Right ventricle myocardium superior (tissue), 1 donor: ENCODE measurements at places on chromosomes 11 and 22.
A peak's percentile ranks its signal among the peaks of the same experiment; 100 is the strongest.

GRCh38 chr22:20180640-20181039 is 29.8 kb upstream of the CCDC188 start:
- DNase-seq, result no peak

DNA sequence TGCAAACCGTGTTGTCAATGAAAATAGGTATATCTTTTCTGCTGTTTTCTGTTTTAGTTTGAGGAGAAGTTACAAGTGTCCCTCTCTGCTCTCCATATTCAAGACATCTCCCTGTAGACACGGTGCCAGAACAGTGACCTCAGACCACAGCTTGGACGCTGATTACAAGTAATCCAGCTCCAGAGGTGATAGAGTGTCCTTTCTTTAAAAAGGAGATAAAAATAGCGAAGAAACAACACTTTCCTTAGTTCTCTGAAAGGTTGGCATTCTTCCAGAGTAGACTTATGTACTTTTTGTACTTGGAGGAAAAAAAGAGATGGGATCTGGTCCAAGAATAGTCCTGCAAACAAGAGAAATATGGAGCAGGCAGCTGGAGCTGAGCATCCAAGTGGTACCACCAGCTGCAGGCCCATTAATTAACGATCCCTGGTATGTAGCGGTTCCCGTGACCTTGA is 43.0 kb upstream of the WT1 start:
- DNase-seq, result no peak

DNA sequence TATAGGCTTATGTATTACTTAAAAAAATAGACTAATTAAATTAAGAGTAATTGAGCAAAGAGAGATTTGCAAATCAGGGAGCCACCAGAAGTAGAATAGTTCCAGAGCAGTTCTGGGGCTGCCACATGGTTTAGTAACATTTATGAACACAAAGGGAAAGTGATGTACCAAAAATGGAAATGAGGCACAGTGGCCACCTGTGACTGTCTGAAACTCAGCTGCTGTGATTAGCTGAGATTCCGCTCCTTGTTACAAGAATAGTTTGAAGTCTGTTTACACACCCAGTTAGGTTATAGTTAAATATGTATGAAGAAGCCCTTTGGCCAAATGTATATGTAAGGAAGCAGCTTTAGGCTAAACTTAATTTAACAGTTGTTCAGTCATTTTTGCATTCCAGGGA is 901.5 kb upstream of the CHORDC1 start:
- no peak for DNase-seq

GRCh38 chr11:44920451-44920850 is 30.2 kb downstream of the TP53I11 start:
- no peak for DNase-seq

DNA sequence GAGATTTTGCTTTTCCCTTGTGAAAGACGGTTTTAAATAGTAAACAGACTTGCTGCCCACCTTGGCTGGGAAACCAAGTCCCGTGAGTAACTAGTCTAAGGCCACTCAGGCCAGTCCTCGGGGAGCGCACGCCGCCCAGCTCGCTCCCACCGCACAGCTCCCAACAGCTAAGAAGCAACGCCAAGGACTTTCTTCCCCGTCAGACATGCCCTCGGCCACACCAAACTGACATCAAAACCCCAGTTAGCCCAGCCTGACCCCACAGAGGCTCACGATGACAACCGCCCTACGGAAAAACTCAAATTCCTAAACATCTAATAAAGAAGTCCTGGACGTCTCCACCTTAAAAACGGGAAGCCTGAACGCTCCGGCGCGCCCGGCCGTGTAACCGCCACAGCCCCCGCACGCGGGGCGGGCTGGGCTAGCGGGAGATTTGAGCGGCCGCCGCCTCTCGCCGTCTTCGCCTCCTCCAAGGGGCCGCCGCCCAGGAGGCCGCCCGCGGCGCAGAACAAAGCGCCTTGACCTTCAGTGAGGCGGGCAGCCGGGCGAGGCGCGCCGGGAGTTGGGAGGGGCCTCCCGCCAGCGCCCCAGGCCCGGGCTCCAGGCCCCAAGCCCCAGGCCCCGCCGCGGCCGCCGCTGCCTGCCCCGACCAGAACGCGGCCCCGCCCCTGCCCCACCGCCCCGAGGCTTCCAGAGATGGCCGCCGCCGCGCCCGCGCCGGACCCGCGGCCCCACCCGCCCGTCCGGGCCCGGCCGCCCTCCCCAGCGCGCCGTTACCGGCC is 486 bp downstream of the NAP1L4 start:
- no peak for DNase-seq

DNA sequence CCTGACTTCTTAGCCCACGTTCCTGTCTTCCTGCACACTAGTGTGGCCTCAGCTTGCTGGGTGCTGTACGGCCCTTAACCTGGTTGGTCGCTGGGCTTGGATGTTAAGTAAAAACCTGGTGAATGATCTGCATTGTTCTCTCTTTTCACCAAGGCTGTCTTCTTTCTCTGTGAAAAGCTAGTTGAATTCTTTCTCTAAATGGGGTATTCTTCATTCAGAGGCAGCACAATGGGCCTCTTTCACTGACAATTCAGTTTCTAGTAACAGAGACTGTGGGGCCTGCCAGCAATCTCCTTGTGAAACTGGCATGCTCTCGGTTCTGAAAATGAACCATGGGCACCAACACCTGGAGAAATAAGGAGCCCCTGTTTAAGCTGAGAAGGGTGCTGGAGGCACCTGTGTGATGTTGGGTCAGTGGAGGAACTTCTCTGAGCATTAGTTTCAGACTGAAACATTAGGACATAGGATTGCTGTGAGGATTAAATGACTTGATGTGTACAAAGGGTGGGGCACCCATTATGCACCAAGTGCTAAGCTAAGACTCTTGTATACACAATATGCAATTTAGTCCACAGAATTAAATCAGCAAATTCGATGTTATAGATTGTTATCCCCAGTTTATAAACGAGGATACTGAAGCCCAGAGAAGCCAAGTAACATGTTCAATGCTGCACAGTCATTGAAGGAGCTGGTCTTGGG is 33.1 kb upstream of the ELF5 start:
- no peak for DNase-seq

DNA sequence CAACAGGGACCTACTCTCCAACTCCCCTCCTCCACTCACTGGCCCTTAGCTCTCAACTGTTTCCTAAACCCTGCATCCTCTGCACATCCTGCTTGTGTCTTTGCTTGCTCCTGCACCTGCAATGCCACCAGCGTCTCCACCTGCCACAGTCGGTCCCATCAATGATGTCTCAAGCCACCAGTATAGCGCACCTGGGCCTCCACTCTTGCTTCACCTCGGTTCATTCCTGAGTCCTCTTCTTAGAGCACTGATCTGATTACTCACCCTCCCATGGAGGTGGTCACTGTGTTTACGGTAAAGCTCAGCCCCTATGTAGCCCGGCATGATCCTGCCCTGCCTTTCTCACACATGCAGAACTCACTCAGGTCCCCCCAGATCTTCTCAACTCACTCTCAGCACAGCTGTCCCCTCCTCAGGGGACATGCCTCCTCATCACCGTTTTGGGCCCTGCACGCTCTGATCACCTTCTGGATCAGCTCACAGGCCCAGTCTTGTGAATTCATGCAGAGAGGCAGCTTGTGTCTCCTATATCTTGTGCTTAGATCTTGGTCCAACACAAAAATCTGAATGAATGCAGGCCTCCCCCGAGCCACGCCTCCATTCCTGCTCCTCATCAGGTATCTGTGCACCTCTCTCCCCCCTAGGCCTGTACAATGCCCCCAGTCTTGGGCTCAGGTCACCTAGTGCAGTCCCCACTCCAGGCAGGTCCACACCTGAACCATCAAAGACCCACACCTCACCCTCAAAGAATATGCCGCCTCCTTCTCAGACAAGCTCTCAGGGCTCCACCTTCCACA is 31.4 kb downstream of the TRIM29 start:
- no peak for DNase-seq

DNA sequence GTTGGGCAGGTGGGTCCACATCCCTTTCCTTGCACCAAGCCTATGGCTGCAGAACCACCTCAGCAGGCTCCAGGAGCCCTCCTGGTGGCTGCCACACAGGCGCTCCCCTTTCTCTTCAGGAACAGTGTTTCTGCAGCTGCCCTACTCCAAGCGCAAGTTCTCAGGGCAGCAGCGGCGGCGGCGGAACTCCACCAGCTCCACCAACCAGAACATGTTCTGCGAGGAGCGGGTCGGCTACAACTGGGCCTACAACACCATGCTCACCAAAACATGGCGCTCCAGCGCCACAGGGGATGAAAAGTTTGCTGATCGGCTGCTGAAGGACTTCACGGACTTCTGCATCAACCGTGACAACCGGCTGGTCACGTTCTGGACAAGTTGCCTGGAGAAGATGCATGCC is 38.2 kb upstream of the YWHAH start:
- no peak for DNase-seq

DNA sequence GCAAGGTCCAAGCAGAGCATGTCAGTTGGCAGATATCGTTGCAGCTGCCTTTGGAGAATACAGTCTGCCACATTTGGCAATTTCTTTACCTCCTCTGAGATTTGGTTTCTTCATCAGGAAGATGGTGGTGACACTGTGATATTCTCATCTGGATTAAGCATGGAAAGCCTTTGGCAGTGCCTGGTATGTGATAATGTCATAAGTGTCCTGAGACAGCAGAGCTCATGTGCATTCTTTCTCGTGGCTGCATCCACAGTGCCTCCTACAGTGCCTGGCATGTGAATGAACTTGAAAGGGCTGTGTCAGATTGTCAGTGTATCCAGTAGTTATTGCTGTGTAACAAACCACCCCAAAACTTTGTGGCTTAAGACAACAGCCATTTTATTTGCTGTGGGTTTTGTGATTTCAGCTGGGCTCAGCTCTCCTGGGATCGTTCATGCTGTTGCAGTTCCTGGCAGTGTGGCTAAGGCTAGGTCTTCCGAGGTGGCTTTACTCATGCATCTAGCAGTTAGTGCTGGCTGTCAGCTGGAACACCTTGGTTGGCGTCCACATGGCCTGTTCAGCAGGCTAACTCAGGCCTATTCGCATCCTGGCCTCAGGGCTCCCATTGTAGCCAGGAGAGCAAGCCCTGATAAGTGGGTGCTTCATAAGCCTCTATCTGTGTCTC is 35.7 kb upstream of the MICAL2 start:
- no peak for DNase-seq

DNA sequence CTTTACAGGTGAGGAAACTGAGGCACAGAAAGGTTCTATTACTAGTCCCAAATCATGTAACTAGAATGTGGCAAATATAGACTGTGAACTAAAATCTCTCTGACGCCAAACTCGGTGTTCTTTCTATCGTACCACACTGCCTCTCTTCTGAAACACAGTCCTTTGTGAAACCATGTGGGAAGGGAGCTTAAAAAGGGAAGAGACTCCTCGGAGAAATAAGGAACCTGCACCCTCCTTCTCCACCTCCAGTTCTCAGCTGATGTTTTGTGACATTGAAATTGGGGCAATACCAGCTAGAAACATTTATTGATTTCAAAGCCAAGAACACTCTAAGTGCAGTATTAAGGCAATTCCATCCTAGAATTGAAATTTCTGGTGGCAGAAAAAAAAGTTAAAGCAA is 76.4 kb upstream of the DRD2 start:
- no peak for DNase-seq

DNA sequence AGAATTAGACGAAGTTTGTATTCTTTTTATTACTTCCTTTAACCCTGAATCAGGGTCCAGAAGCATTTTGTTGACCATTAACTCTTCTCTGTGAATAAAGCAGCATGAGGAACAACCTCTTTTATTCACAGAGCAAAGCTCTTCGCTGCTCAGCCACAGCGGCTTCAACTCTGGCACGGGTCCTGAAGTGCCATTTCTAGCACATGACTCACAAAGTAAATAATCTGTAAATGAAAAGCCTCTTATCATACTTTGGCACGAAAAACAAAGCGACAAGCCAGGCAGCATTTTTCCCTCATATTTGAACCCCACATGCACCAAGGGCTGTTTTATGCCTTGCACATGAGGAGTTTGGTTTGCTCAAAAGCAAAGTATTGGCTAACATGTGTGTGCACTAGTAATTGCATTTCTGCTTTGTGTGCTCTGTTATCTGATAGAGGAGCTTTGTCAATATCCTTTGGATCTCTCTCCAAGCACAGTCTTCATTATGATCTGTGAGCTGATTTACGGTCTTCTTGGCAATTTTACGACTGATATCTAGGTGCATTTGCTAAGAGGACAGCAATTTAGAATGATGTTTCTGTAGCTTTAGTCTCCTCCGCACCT is 33.0 kb upstream of the APOBEC3A start:
- peak; percentile 82 for DNase-seq

GRCh38 chr22:17847360-17848078 is 73.2 kb upstream of the BID start:
- peak; percentile 30 for DNase-seq

DNA sequence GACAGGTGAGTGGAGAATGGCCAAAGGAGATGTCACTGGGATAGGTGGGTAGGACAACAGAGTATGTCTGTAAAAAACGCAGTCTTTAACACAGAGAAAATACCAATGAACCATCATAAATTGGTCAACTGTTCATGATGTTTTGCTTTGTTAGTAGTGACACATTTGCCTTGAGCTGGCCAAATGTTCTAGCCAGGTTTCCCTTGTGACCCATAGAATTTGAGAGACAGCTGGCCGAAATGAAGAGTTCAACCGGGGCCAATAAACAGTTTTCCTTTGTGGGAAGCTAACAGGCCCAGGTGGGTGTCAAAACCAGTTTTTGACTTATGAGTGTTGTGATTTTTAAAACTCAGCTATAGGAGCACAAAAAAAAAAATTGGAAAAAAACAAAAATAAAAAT is 116.6 kb upstream of the BID start:
- DNase-seq, result no peak

DNA sequence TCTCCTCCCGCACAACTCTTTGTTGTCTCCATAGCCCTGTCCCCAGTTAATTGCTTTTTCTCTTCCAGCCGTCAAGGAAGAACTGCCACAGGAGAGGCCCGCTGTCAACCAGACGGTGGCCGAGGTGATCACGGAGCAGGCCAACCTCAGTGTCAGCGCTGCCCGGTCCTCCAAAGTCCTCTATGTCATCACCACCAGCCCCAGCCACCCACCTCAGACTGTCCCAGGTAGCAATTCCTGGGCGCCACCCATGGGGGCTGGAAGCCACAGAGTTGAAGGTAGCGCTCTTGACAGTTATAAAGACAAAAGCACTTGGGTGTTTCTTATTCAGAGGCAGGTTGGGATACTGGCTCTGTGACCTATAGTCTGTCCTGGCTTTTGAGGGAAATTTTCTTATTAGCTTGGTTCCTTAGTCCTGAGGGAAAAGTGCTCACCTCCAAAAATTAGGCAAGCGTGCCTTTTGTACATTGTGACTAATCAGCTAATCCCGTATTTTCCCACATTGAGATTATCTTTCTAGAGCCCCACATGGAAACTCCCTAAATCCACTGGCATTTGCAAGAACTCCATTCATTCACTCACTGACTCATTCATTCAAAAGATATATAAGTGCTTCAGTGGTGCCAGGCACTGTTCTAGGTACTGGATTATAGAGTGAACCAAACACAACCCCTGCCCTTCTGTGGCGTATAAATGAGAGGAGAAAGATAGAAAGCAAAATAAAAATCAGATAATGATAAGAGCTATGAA is 65.9 kb downstream of the KREMEN1 start:
- no peak for DNase-seq
